ENCODE measurements at places on chromosomes 3 and 15.

- DNase-seq: no peak
Measured at GRCh38 chr3:11606865-11607440, 36.8 kb downstream of the VGLL4 start.

GRCh38 chr15:77546050-77546501 is 86.6 kb downstream of the LINGO1 start:
- DNase-seq: no peak

DNA sequence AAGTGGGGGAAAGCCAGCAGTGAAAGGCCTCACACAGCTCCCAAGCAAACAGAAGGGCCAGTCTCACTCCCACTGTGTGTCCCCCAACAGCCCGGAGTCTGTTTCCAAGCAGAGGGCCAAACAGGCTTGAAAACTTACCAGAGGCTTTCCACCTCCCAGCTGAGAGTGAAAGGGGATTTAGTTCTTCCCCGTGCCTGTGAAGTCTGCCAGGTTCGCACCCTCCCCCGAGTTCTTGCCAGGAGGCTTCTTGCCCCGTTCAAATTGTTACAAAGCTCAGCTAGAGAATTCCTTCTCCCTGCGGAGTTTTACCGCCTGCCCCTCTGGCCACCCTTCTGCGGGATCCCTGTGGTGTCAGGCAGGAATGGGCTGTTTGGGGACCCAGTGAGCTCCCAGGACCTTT is 68.0 kb upstream of the WNT7A start:
- DNase-seq: no peak

- DNase-seq: no peak
Measured at GRCh38 chr3:75242012-75242735, 422.0 kb upstream of the FRG2C start.

- no peak for DNase-seq
Measured at GRCh38 chr3:195892105-195893043, 16.0 kb downstream of the TNK2 start.

- no peak for DNase-seq
Measured at GRCh38 chr3:57064572-57064971, 4.1 kb downstream of the SPATA12 start.

DNA sequence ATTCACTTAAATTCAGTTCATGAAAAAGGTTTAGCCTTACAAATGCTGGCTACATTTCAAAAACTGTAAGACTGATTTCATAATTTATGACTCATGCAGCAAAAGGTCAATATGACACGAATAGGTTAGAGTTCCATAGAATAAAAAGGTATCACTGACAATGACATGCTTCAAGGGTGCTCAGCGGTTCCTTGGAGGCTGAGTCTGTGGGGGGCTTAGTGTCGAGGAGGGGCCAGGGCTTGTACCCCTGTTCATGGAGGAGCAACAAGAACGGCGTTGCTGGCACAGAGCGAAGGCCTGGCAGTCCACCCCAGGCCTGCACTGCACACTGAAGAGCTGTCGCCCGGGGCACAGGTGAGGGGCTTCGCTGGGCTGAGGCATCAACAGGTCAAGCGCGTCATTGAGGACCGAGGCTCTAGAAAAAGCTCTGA is 174.2 kb downstream of the NR1D2 start:
- no peak for DNase-seq

GRCh38 chr3:196677353-196677752 is 34.7 kb downstream of the CEP19 start:
- no peak for DNase-seq

DNA sequence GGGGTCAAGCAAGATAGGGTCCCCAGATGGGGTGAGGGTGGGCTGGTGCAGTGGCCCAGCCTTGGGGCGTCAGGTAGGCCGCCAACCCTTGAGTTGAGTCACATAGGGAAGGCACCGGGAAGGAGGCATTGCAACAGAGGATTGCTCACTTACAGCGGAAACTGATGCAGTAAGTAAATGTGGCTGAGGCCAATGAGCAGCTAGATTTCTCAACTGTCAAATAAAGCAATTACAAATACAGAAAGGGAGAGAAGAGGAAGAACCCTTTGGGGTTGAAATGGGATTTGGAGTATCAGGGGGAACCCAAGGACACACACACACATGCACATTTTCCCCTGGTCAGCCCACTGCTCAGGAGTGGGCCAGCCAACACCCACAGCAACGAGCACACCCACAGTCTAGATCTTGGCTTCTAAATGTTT is 44.0 kb downstream of the CHSY1 start:
- no peak for DNase-seq

GRCh38 chr3:194871143-194871863 is 185.6 kb downstream of the FAM43A start:
- peak; percentile 97 for DNase-seq

- DNase-seq: no peak
Measured at GRCh38 chr15:99683000-99683670, 50.1 kb downstream of the LYSMD4 start.

Data from NCI-H146 (cell line).